ENCODE measurements at places on chromosomes 4 and X.

- no peak for DNase-seq
Observed at GRCh38 chr4:112184438-112184837, 39.2 kb downstream of the FAM241A start.

- DNase-seq = no peak
Observed at GRCh38 chr4:73080789-73081188, 11.3 kb upstream of the COX18 start.

DNA sequence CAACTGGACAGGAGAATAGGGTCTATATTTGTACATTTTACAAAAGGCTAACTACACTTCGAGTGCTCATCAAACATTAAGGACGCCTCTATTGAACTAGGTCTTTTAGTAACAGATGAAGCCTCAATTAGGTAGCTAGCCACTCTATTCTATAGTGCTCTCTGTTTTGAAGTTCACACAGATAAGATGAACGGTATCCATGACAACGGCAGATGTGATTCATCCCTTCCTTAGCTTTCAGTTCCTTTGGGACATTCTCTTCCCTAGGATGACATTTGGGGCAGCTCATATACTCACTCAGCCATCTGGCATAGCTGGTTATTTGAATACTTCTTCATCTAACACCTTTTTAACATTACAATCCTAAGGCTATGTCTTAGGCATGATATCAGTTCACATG, 62.4 kb upstream of the WDFY3 start:
- no peak for DNase-seq

DNA sequence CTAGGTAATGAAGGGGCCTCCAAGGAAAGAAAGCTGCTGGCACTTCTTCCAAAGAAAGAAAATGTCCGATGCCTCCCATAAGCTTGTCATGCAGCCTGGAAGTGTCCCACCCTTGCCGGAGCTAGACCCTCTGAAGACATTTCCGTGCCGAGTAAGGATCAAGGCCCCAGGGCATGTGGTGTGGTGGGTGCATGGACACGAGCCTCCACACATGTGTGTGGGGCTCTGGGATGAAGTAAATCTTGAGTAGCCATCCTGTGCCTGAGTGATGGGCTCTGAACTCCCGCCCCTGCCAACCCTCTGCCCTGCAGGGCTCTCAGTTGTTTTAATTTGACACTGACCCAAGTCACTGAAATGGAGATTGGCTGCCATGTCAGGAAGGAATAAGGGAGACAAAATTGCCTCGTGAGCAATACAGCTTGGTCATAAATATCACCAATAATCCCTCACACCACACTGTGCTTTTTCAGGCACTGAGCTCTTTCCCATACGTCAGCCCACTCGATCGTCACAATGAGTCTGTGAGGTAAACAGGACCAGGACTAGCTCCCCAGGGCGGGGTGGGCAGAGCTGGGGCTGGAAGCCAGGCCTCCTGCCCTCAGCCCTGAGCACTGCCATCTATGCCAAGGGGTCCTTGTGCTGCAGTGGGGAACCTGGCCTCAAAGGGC, 24.6 kb downstream of the CNGA2 start:
- DNase-seq = no peak

DNA sequence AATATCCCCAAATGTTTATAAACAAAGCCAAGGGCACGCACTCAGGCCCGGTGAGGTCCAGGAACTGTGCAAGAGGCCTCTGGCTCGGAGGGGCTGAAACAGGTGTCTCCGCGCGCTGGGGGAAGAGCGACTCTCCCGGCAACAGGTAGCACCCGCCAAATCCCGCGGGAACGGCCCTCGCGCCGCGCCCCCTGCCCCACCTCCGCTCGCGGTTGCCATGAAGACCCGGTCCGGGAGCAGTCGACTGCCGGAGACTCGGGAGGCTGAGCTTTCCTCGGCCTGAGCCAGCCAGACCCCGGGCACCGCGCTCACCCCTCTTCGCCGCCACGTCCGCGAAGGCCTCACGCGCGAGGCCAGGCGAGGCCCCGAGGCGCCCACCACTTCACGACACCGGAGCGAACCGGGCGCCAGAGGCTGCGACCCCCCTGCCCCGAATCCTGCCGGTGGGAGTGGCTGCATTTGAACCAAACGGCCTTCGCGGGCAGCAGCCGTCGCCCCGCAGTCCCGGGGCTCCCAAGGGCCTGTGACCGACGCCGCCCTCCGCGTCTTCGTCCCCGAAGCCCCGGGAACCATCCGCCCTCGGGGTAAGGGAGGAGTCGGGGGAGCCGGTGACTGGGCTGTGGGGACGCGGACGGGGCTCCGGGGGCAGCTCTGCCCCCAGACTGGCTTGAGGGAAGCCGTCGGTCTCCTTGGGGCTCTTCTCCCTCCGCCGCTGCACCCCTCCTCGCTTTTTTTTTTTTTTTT, at the start of gene NSUN7:
TSS of gene NSUN7 (plus strand) at position 239 of the 744 bp plus-strand sequence. CDS start 739 bp downstream, outside the sequence.
- no peak for DNase-seq

GRCh38 chrX:153866302-153867019, 19.5 kb downstream of the L1CAM start:
- no peak for DNase-seq

DNA sequence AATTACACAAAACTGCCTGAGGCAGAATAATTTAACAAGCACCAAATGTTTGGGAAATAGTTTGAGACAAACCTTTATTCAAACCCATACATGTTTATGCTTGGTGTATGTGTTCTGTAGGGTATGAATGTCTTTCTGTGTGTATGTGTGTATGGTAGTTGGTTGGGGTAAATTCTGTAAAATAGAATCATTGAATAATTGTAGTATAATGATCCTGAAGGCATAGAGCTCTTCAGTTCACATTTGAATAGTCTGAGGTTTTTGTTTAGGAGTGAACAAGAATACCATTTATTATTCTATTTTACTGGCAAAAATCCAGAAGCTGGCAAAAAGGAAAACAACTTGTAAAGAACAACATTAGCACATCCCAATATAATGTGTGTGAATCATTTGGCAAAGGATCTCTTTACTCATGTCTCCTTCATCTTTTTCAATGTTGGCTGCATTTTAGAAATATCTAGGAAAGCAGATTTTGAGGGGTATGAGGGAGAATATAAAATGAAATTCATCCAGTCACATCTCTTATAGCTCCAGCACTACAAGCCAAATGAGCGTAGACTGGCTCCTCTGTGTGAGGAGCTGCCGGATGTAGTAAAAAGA, 360.0 kb downstream of the CHIC1 start:
- DNase-seq = no peak

DNA sequence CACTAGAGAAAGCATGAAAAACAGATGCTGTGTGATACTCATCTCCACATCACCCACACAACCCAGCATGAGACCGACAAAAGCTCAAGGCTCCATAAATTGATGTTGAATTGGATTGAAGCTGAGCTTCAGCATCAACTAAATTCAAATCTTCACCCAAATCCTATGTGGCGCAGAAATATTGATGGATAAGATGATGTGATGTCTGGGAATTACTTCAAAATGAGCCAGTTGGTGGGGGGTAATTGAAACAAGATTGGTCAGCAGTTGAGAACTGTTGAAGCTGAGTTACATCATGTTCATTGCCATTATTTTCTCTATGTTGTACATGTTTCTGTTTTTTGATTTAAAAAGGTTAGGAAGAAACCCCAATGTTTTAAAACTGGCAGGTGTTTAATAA, 166.5 kb upstream of the STS start:
- DNase-seq = no peak

DNA sequence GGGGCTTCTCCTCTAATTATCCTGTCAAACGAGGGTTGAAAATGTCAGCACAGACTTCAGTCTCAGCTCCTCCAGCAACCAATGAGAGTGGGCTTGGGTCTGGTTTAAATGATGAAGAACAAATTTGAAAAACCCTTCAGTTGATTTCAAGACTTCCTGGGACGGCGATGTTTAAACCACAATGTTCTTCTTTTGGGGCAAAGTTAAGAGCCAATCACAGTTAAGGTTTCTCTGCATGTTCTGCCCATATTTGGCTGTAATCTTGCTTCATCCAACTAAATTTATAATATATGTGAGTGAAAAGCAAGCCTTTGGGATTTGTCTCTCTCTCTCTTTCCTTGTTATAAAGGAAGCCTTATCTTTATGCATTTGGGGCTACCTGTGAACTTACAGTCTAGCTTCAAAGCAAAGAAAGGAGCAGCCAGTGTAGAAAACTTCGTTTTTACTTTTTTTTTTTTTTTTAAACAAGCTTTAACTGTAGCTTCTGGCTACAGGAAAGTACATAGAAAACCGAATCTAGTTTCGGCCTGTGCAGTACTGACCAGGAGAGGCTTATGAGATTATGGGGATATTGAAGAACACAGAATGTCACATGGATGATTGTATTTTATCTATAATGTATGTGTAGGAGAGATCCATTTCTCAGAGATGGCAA, 46.8 kb upstream of the FAM9C start:
- peak; percentile 91 for DNase-seq

DNA sequence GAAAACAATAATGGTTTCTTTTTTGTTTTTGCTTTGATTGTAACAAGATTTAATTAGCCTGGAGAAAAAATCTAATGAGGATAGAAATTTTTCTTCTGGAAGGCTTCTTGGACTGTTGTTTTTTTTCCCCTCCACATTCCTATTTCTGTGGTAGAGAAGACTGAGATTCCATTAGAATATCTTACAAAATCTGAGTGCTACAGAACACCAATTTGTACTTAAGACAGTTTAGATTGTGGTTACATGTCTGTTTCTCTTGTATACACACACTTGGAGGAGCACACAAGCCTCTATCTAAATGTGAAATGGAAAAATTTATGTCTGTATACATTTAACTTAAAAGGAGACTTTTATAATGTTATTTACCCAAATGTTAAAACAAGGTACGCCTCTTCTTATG, 176.9 kb upstream of the ARSJ start:
- no peak for DNase-seq

DNA sequence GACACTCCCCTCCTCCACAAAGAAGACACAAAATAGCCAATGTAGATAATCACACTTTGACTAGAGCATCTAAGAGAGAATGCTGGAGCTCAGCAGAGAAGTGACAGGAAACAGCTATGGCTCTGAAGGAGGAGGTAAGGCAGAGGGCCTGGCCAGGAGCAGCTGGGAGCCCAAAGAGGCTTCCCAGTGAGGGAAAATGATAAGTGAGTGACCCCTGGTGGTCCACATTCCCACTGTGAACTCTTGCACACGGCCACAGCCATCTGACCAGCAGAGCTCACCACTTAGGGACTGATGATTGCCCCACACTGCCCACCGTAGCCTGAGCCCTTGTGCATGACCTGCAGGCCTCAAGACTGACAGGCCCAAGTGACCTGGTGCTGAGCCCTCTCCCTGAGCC, 162.7 kb upstream of the GALNTL6 start:
- DNase-seq = peak; percentile 7

DNA sequence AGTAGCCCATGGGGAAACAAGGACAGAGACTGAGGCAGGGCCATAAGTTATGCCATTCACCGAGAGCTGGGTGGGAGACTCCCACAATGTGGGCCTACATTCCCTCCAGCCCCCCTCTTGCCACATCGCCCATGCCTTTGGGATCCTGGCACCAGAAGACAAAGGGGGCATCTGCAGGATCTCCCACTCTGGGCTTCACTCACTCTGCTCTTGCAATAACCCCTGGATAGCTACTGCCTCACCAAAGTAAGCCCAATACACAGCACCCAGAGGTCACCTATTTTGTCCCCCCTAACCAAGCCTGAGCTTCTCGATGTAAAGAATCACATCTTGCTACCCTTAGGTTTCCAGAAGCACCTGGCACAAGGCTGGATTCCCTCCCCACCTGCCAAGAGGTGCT, 741 bp upstream of the RTL5 start:
- no peak for DNase-seq

DNA sequence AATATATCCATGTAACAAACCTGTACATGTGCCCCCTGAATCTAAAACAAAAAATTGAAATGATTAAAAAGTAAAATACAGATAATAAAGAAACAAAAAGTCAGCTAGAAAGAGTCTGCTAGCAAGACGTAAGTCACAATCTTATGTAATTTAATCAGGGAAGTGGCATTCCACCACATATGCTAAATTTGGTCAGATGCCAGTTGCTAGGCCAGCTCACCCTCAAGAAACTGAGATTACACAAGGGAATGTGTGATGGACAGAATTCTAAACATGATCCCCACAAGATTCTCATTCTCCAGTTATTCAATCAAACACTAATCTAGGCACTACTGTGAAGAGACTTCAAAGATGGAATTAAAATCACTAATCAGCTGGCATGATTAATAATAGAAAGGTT, 689.3 kb downstream of the CENPC start:
- no peak for DNase-seq

GRCh38 chrX:131577413-131577812, 33.5 kb downstream of the OR13H1 start:
- DNase-seq = no peak

DNA sequence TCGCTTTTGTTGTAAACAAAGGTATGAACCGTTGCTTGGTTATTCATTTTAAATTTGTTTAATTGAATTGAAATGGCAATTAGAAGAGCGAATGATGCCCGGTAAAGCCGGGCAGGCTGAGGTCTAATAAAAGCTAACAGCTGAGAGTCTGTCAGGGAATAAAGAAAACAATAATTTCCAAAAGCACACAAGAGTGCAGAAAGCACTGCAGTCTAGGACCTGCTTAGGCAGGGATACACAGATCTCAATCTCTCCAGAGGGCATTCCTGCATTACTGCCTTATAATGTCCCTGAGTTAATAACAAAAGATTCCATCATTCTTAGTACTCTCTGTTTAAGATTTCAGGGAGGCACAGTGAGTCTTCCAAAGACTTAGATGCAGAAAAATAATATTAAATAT, 27.6 kb upstream of the EMCN start:
- no peak for DNase-seq

DNA sequence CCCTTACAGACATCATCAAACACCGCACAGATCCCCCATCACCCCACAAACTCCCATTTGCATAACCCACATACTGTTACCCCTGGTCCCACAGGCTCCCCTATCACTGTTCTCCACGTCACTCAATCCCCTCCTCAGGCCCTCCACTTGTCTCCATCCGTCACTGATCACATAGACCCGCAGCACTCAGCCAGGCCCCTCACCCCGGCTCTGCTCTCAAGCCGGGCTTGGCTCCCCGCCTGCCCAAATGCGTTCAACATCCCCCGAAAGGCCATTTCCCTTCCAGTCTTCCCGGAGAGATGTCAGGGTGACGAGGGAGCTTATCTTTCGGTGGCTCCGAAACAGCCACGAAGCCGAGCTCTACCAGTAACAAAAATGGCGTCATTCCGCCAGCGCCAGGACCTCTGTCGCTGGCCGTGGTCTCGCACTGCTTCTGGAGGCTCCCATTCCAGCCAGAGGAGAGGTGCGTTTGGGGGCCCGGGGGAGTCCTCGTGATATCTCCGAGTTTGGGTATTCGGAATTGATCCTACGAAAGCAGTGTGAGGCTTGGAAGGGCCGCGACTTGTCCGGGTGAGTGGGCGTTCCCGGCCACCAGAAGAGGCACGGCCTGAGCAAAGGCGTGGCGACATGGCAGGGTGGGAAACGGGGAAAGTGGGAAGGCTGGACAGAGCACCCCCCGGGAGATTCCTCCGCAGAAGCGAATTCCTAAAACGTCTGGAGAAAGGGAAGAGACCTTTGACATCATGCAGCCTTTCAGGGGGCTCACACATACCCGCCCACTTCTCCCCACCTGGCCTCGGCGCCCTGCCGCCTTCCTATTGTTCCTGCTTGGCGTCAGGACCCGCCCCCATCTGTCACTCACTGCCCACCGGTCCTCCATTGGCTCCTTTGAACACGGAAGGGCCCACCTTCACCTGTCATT, at the start of gene ZNF630:
TSS of gene ZNF630 (minus strand) at position 577 of the 922 bp plus-strand sequence. CDS start 4,754 bp downstream, outside the sequence.
- DNase-seq = no peak

Data from MV-4-11 (cell line).